ENCODE measurements at places on chromosomes 4 and X. TPM values are rescaled to one million over a fixed set of nuclear protein-coding genes. Genes with fewer than 3 reads are reported as not detected.

UCP1 gene
- 1.7 TPM for total RNA-seq

HPSE gene
- total RNA-seq, result 3.9 TPM

PROM1 gene
- total RNA-seq, result 8.2 TPM

GRIA2 gene
- total RNA-seq, result 3.8 TPM

RHOXF2B gene
- total RNA-seq, result not detected

Measured in skin of body (tissue), 3 donors.